Activated CD4-positive, alpha-beta memory T cell treated with anti-CD3 and anti-CD28 coated beads, Interleukin-2, amount 10 ng/mL, durations not matched to agents 7 days and 5 days (primary cell): ENCODE measurements at places on chromosomes 7 and 10. TPM values are rescaled to one million over a fixed set of nuclear protein-coding genes. Genes with fewer than 3 reads are reported as not detected.

GRCh38 chr7:65971021-65971420, 11.0 kb downstream of the GUSB start:
- no peak for DNase-seq

Gene GARIN1A
- 0.25 TPM for total RNA-seq

GRCh38 chr10:34667177-34667576, 147.9 kb downstream of the PARD3 start:
- no peak for DNase-seq

DNA sequence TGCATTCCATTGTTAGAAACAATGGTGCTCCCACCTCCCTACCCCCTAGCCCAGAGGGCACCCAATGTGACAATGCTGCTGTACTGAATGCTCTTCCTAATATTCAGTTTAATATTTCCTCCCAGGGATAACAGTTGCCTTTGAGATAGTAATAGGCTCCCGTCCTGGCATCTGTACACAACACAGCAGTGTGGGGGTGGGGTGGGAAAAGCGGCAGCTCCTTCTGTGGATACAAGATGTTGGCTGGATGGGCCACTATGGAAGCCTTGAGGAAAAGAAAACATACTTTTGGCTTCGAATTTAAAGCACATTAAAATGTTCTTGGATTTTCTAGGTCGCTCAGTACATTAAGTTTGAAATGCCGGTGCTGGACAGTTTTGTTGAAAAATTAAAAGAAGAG, 9.2 kb upstream of the ZNF22 start:
- no peak for DNase-seq

DNA sequence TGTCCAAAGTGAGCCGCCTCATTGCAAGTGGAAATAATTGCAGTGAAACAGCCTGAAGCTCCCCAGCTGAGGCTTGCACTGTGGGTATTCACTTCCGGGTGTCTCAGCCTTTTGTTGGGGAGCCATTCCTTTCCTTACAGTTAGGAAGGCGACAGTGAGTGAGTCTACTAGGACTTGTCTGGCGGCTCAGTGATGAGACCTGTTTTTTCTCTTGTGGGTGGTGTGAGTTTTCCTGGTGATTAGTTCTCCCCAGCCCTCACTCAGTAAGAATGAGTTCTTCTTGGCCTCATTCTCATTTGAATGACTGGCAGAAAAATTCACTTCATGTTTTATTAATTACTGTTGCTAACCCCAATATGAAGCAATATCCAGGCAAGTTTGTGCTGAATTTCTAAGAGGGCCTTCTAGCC, 2.6 kb downstream of the PGAM1 start:
- peak; percentile 53 for DNase-seq

DNA sequence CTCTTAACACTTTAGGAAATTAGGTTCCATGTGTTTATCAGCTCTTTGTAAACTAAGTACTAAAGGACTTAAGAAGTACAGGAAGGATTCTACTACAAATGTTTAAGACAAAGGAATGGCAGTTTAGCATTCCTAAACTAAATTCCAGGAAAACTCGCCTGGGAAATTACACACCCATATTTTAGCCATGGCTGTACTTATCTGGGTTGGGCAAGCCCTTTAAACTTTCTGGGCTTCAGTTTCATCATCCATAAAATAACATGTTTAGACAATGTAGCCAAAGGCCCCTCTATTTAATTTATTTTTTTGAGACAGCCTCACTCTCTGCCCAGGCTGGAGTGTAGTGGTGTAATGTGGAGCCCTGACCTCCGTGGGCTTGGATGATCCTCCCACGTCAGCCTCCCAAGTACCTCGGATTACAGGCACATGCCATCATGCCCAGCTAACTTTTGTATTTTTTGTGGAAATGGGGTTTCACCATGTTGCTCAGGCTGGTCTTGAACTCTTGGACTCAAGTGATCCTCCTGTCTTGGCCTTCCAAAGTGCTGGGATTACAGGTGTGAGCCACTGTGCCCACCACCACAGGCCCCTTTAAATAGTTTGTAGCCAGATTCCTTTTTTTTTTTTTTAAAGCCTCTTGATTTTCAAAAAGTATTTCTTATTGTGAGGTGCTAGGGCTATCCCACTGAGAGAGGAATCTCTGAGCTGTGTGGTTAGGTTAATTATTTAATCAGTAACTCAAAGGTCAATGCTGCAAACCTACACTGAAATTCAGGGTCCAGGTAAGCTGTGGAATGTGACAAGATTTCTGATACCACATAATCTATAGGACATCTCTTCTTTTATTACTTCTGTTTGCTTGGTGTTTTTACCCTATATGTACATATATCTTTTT, 32.1 kb downstream of the TMEM60 start:
- no peak for DNase-seq

DNA sequence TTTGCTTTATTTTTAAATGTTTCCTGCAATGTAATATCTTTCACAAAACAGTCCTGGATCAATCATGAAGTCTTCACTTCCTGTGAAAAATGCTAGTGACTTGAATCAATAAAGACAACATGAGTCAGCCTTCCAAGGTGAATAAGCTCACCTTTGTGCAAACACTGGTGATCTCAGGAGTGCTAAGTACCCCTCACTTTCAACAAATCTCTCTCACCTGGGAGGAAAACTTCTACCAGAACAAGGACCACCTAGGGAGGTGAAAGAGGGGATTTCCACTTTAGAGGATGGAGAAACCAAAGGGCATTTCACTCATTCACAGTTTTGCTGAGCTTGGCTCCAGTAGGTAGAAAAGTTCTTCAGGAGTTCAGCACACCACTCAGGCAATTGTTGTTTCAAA, 64.8 kb downstream of the CALD1 start:
- no peak for DNase-seq

DNA sequence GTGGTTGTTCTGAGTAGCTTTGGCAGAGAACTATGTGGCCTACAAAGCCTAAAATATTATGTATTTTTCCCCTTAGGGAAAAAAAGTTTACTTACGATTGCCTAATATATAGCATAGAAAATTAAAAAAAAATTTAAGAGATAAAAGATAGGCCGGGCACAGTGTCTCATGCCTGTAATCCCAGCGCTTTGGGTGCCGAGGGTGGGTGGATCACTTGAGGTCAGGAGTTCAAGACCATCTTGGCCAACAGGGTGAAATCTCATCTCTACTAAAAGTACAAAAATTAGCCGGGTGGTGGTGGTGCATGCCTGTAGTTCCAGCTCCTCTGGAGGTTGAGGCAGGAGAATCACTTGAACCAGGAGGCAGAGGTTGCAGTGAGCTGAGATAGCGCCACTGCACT, 439.2 kb upstream of the KLF6 start:
- DNase-seq, result no peak

DNA sequence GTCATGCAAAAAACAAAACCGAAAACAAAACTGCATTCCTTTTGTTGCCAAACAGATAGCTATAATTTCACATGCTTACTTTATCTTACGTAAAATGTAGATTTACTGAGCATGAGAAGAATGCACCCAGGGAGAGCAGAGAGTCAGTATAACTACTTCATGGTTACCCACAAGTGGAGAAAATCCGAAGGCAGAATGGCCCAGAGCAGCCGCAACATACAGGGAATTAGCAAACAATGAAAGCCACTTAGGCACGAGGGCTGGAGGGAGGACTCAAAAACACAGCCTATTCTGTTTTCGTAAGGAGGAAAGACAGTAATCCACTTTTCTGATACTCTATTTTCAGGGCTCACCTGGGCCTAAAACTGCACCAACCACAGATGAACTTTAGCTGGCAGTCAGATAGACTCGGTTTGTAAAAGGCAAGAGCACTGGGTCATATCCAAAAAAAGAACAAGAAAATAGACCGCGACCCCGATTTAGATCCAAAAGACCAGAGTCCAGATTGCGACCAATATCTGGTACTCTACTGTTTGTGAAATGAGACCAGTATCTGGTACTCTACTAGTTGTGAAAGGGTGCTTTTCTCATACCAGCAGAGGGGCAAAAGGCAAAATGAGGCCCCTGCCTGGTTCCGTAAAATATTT, 1.3 kb downstream of the ITPRIP start:
- DNase-seq, result peak; percentile 17

- DNase-seq, result no peak
Observed at GRCh38 chr10:91875779-91876178, 33.5 kb downstream of the FGFBP3 start.

Gene FLNC
- not detected for total RNA-seq

GRCh38 chr10:18984531-18984930, 64.1 kb upstream of the MALRD1 start:
- DNase-seq, result no peak

Gene RNF133
- not detected for total RNA-seq

DNA sequence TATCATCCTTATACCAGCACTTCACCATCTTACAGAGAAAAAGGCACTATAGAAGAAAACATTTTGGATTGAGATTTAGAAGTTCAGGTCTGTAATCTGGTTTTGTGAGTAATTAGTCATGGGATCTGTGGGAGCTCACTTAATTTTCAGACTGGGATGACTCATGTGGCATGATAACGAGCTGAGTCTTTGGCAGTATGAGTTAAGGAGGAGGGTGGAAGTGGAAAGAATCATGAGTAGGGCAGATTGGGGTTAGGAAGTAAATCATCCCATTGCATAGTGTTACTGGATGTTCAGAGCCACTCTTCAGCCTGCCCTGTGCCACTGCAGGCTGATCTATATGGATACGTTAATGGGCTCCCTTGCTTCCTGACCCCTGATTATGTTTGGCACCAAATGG, 64.9 kb downstream of the ZNF92 start:
- DNase-seq, result no peak

- no peak for DNase-seq
Observed at GRCh38 chr10:122498521-122498920, 37.2 kb downstream of the HTRA1 start.

DNA sequence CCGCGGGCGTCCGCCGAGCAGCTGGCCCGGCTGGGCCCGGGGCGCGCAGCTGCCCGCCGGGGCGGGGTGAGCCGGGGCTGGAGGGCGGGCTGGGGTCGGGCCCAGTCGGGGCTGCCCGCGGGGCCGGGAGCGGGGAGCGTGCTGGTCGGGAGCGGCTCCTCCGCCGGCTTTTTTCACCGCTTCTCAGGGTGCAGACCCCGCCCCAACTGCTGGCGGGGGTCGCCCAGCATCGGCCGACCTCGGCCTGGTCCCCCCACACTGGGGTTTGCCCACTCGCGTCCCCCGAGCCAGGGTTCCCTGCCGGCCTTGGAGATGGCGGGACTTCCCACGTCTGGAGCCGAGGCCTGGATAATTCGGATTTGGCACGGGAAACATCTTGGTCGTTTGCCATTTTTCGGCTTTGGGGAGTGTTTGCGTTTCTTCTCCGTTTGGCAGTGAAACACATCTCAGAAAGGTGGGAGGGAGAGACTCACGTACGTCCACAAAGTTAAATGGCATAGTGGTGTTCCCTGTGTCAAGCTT, 432 bp downstream of the TMEM248 start:
- peak; percentile 31 for DNase-seq

DNA sequence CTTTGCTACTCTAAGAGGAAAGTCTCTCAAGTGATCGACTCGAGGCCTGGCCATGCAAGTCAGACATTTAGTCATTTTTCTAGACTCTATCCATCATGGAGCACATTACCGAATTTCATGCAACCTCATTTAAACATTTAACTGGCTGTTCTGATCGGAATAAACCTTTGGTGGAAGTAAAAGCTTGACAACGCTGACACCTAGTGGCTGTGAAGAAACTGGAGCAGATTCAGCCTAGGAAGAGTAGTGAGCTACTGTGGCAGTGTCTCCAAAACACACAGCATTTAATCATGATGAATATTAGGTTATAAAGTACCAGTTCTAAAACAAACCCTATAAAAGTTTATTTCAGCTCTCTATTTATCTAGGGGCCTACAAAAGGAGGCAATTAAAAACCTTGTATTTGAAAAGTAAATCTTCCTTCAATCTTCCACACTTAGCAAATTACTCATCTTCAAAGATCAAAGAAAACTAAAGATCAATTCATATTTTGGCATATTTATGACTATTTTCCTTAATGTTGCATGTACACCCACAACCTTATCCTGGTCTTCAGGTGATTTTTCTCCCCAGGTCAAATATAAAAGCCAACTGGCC, 175.0 kb downstream of the CTNNA3 start:
- peak; percentile 29 for DNase-seq

DNA sequence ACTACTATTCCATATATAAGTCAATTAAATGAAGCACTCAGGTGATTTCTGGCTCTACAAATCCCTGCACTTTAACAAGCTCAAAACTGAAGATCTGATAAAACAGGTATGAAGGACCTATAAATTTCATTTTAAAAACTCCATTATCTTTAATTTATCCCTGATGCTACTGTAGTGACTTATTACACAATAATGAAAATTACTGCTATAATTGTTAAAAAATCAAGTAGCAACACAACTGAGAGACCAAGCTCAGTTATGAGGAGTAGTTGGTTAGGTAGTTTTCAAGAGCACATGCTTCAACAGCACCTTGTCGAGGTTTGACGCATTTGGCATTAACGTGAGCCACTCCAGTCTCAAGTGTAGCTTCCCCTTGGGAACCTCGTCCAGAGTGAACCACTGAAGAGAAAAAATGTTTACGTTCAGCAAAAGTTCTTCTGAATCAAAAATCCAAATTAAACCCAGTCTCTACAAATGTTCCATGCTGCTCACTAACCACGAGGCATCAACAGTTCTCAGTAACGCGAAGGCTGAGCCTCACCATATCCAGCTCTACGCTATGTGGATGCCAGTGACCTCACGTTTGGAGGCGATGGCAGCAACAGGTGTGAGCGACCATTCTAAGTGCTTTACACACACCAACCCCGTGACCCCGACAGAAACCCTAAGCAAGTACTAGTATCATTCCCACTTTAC, 55.3 kb upstream of the NCAPG2 start:
- DNase-seq, result no peak

Gene NRCAM
- not detected for total RNA-seq

DNA sequence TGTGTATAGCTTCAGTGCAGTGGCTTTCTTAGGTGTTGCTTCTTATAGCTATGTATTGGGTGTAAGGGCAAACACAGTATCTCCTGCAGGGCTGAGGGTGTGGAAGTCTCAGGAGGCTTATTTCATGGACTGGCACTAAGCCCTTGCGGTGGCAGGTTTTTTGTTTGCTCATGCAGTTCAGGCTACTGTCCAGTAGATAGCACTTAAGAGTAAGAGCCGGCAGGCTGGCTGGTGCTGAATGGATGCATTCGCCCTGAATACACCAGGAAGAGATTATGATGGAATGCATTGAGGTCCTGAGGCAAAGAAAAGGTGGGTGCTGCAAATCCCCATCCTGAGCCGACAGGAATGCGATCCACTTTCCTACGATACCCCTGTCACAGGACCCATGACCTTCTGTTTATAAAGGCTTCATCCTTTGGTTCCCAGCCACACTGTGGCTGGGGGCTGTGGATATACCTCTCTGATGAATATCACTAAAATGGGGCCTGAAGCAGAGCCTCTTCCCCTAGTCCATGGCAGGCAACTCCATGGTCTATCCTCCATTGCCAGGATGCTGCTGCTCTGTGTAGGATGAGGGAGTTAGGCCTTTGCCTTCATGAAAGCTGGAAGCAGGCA, 44.9 kb downstream of the ANXA8 start:
- peak; percentile 9 for DNase-seq

GRCh38 chr10:6416892-6417512, 163.1 kb downstream of the PRKCQ start:
- DNase-seq, result no peak
